ENCODE measurements at places on chromosomes 2 and 18.
A peak's percentile ranks its signal among the peaks of the same experiment; 100 is the strongest.

DNA sequence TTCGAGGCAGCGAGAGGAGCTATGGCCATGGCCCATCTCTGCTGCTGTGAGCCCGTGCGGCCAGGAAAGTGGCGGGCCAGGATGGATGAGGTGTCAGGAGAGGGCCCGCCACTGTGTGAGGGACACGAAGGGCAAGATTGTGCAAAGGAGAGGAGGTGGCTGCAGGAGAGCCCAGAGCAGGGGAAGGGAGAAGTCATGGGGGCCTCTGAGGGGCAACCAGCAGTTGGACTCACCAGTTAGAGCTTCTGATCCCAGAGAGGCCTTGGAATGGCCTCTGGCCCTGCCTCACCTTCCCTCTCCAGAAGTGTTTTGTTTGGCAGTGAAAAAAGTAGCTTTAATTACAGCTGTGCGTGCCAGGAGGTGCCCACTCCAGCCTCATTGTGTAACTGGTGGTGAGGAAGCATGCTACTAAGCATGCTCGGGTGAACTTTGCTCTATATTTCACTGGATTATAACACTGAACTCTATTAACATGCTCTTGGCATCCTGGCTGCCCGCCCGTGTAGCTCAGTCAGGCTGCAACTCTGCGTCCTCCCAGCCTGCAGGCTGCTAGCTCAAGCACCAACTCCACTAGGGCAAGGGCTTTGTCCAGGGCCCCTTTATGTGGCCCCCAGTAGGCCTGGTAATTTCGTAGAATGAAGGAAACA lies 34.2 kb downstream of the IMPA2 start:
- no peak for DNase-seq

DNA sequence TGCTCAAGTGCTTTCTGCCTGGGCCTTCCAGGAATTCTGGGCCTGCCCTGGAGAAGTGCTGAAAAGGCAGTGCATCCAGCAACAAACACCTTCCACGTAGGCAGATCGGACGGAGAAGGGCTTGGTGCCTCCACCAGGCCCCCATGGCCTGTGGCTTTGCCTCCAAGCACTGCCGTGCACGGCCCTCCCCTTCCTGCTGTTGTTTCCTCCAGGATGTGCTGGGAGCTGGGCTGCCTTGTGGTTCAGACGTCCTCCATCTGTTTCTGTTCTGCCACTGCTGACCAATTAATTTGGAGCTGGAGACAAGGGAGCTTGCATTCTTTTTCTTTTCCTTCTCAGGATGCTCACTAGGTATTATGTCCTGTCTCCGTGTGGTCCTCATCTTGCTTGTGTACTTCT lies 197.0 kb downstream of the HRH4 start:
- DNase-seq, result peak; percentile 77

DNA sequence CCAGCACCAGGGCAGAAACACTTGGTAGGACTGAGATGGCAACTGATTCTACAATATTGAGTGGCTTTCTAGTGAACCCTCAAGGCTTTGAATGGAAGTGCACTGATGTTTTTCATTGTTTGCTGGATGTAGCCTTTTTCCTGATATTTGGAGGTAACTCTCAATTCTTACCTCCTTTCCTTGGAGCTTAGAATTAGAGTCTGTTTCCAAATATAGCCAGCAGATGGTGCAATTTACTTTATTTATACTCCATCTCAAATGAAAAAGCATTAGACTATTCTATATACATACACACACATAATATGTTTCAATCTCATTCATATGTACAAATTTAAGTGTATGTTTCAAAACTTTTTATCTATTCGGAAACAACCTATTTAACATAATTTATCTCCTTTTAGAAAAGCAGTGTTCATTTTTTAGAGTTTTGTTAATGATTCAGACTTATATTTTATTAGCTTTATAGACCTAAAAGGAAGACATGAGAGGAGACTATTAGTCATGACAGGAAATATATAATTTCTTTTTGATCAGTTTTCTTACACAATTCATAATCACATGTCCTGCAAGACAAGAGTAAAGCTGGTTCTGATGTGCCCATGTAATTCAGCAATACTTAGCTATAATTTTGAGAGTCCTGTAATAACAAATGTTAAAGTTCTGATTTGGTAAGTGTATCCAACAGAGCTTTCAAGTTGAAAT lies 124.8 kb downstream of the NUP35 start:
- peak; percentile 43 for DNase-seq

DNA sequence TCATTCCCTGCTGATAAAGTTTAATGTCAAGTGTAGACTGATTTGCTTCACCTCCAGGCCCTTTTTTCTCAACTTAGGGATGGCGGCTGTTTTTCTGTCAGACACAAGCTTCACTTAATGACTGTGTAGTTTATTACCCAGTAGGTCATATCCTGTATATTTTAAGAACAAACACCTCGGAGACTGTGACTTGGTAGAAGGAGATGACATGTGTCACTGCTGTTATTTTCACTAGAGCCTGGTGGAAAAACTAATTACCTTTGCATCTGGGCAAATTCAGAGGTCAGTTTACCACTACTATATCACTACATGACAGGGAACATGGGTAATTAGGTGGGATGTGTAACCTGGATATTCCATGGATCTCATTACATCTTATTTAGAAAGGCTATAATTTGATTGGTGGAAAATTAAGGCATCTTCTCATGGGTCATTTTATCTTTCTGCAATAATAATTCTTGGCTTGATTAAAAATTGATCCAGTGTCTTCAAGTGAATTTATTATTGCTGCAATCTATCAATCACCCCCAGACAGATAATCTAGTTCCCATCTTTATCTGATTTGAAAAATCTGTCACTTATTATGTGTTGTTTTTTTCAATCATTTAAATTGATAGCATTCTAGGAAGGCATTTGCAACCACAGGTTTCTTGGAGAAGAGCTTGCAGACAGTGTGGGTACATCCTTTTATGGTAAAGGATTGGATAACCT lies 353.8 kb upstream of the SPRED2 start:
- DNase-seq, result no peak

- DNase-seq, result no peak
Observed at GRCh38 chr18:40485318-40485717, 1469.7 kb upstream of the PIK3C3 start.

- DNase-seq, result no peak
Observed at GRCh38 chr18:28794459-28795245, 617.7 kb upstream of the CDH2 start.

DNA sequence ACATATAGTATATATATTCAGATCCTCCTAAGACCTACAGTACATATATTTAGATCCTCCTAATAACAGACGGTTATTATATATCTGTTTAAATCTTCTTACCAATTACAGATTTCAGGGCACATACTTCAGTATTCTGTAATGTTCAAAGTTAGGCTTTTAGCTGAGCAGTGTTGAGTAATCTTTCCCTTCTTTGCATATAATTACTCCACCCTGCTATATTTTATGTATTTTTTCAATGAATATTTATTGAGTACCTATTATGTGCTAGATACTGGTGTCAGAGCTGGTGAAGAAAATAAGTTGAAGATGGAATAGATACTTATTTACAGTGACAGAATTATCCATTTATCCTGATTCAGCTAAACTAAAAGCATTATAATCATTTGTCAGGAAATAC lies 84.9 kb downstream of the NEB start:
- DNase-seq, result no peak

DNA sequence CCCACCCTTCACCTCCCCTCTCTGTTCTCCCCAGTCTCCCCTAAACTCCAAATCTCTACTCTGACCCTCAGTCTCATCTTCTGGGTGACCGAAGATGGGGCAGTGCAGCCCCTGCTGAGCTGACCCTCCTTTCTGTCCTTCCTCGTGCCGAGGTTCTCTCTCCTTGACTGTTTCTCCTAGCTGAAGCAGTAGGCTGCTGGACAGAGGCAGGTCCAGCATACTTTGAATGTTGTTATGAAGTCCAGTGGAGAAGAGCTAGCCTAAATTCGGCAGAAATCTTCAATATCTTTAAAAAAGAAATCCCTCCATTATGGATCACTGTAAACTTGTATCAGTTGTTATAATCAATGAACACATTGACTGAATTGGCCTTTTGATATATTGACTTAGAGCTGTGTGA lies 63.2 kb downstream of the RRM2 start:
- DNase-seq, result no peak

DNA sequence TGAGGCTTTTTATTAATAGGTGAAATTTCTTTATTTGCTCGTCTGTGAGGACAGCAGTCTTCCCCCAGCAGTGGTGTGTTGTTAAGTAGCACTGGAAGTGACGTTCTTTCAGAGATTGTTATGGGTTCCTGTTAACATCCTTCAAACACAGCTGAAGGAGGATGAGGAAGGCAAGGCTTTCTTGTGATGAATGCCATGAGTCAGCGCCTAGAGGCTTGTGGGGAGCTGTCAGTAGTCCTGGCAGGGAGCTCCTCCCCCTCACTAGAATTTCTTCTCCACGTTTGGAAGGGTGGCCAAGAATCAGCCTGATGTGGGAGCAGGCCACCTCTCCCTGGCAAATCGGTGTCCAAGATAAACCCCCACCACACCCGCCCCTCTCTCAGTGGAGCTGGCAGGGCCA lies 113.2 kb downstream of the ARHGEF4 start:
- DNase-seq, result no peak
